HFFc6 (cell line): ENCODE measurements at places on chromosomes 4 and X. TPM values are rescaled to one million over a fixed set of nuclear protein-coding genes. Genes with fewer than 3 reads are reported as not detected.

DNA sequence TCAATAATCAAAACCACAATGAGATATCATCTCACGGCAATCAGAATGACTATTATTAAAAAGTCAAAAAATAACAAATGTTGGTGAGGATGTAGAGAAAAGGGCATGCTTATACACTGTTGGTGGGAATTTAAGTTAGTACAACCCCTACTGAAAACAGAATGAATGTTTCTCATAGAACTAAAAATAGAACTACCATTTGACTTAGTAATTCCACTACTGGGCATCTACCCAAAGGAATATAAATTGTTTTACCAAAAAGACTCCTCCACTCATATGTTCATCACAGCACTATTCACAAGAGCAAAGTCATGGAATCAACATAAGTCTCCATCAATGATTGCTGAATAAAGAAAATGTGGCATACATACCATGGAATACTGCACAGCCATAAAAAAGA lies 278.1 kb upstream of the ARSJ start:
- no peaks in the 10 kb centered on the region; the same call in 1 of the 2 replicates for H3K36me3 ChIP-seq
- peak; percentile 36 for DNase-seq
- peak overlapping the region; percentile 51; the same call in 1 of the 2 replicates for H3K27ac ChIP-seq
- H3K4me1 ChIP-seq: peaks cover 35% of the 10 kb centered on the region
- no peaks in the 10 kb centered on the region for H3K27me3 ChIP-seq
- no peak overlapping the region for H3K4me3 ChIP-seq

- H3K27me3 ChIP-seq: no peaks in the 10 kb centered on the region; the same call in 1 of the 2 replicates
- DNase-seq: peak; percentile 10
- no peak overlapping the region; the same call in 1 of the 2 replicates for H3K27ac ChIP-seq
Observed at GRCh38 chr4:164959896-164960295, 17.6 kb downstream of the TRIM61 start.

DNA sequence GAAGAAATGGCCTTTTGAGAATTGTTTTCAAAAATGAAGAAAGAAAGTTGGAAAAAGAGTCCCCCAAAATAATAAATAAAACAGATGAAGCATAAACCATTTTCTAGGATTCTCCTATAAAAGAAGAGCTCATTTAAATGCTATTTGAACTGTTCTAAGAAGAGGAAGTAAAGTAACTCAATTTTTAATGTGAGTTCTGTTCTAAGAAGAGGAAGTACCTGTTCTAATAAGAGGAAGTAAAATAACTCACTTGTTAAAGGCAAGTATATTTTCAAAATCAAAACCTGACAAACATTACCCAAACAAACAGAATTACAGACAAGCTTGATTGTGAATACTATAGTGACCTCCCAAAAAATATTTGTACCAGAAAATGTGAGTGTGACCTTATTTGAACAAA lies 1326.3 kb downstream of the C4orf33 start:
- H3K36me3 ChIP-seq: no peaks in the 10 kb centered on the region
- peaks cover 1% of the 10 kb centered on the region; the same call in 1 of the 2 replicates for H3K27me3 ChIP-seq
- no peak overlapping the region for H3K4me3 ChIP-seq
- H3K4me1 ChIP-seq: peaks cover 14% of the 10 kb centered on the region

DNA sequence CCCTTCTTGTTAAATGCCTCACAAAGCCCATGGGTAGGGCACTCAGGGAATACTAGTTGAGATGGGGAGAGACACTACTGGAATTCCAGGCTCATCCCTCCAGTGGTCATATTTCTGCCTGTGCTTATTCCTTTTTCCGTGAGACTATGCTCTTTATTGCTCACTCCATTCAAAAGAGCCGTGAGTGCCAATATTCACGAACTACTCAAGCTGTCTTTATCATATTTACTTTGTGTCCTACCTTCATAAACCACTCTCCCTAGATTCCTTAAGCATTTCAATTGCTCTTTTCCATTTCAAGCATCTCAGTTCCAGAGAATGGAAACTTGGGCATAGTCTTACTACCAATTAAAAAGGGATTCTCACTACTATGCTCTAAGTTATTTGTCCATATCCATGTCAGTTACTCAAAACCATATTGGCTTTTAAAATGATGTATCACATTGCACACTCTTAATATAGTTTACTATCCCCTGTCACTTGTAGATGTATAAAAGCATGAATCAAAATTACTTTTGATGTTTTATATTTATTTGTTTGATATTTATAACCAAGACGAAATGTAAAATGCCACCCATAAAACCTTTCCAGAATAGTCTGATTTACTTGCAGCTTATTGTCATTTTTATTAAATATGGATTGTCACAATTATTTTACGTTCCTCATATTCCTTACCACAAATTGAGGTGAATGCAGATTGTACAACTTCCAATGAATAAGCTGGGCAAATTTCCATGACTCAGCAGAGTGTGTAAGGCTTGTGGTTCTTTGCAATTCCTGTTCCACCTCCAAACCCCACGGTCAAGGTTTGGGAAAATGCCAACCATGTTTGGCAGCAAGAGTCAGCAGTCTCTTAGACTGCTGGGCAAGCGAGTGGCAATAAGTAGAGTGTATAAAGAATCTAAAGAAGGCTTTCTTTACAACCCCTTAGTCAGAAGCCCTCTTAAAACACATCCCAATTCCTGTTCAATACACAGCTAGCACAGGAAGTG lies 24.4 kb downstream of the ENOX2 start:
- no peaks in the 10 kb centered on the region for H3K27me3 ChIP-seq
- H3K4me3 ChIP-seq: peak overlapping the region; percentile 56
- H3K36me3 ChIP-seq: peaks cover 5% of the 10 kb centered on the region; the same call in 1 of the 2 replicates

DNA sequence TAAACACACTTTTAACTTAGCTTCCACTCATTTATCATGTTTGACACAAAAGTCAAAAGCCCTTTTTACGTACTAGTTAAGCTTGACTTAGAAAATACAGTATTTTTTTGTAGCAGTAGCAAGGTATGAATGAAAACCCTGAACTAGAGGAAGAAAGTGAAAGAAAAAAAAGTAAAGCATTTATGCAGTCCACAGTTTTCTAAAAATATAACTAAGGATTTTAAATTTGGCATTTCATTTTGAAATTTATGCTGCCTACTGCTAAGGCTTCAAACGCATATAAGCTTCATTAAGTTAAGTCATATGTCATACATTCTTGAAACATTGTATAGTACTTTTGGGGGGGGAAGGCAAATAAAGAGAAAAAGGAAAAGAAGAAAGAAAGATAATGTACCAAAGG lies 201.5 kb downstream of the PDGFC start:
- no peak for DNase-seq
- H3K4me3 ChIP-seq: peak overlapping the region; percentile 63
- peaks cover 39% of the 10 kb centered on the region for H3K36me3 ChIP-seq
- peak overlapping the region; percentile 87 for H3K27ac ChIP-seq

- peak; percentile 46 for DNase-seq
- no peak overlapping the region for H3K4me3 ChIP-seq
- H3K36me3 ChIP-seq: no peaks in the 10 kb centered on the region
- H3K27me3 ChIP-seq: peaks cover 1% of the 10 kb centered on the region; the same call in 1 of the 2 replicates
Observed at GRCh38 chr4:133320576-133321170, 171.6 kb downstream of the PCDH10 start.

- H3K27me3 ChIP-seq: no peaks in the 10 kb centered on the region; the same call in 1 of the 2 replicates
- no peaks in the 10 kb centered on the region for H3K4me1 ChIP-seq
- no peak overlapping the region for H3K4me3 ChIP-seq
Observed at GRCh38 chrX:141732031-141732430, 33.5 kb upstream of the SPANXD start.

SEC24D gene
- 181 and 192 TPM in 2 replicates for total RNA-seq
